NCI-H510A treated with DMSO at 0.1 percent for 48 hours (cell line): ENCODE measurements at places on chromosomes 3 and 15.

DNA sequence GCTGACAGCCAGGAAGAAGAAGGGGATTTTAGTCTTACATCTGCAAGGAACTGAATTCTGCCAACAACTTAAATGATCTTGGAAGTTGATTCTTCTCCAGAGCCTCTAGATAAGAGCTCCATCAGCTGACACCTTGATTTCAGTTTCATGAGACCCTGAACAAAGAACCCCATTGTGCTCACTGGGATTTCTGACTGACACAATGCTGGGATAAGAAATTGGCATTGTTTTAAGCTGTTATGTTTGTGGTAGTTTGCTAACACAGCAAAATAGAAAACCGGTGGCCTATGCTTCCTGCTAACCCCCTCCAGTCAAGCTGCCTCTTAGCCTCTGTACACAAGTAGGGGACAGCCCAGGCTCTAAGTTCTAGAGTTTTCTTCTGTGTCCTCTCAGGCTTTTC lies 36.2 kb downstream of the MASP1 start:
- no peak for DNase-seq

DNA sequence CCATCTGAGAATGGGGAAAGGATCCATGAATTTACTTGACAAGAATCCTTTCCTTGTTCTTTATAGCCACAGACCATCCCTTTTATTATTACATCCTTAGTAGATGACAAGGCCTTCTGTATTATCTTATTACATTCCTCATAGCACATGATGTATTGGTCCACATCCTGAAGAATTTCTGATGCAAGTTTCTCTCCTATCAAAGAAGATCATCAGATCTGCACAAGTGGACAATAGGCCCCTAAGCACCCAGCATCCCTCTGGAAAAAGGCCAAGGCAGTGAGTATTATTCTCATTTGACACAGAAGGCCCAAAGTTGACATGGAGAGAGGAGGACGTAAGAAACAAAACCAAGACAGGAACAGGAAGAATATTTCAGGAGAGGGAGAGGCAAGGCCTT lies 31.4 kb downstream of the MYL3 start:
- no peak for DNase-seq

DNA sequence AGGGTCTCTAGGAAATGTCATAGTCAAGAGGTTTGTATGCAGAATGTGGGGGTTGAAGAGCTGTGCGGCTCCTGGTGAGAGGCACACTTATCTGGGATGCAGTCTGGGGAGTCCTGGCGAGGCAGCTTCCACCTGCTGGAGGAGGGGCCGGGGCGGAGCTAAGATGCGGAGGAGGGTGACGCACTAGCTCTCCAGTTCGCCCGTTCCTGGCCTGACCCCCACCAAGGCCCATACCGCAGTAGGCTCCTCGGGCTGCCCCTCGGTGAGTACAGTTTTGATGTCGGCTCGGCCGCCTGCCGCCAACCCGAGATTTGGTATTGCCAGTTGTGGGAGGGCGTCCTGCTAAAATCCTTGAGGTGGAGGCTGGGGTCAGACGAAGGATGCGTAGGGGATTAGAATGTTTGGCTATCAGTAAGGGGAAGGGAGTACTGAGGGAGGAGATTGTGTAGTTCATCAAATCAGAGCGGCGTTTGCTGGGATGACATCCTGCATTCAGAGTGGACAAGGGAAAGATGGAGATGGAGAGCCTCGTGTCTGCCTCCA lies at the start of gene SCG5:
Gene SCG5, plus strand, starts transcription at position 194 of the 543 bp plus-strand sequence. CDS start 1,883 bp downstream, outside the sequence.
- peak; percentile 86 for DNase-seq

- peak; percentile 47 for DNase-seq
Measured at GRCh38 chr3:159830523-159831154, 158.0 kb upstream of the IL12A start.

DNA sequence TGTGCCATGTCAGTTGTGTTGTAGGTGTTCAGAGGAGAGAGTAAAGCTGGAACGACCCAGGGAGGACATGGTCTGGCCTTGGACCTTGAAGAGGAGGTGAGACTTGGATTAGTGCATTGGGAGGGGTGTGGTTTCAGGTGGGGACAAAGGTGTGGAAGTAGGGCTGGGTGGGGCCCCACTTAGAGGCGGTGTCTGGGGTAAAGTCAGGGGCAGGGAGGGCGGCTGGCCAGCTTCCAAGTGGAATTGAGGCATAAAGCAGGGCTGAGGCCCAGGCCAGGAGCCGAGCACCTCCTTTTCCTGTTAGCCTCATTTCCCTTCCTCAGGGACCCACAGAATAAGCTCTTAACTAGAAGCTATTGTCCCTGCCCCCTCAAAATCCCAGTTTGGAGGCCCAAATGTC lies 36.2 kb upstream of the FLNB start:
- DNase-seq, result no peak

DNA sequence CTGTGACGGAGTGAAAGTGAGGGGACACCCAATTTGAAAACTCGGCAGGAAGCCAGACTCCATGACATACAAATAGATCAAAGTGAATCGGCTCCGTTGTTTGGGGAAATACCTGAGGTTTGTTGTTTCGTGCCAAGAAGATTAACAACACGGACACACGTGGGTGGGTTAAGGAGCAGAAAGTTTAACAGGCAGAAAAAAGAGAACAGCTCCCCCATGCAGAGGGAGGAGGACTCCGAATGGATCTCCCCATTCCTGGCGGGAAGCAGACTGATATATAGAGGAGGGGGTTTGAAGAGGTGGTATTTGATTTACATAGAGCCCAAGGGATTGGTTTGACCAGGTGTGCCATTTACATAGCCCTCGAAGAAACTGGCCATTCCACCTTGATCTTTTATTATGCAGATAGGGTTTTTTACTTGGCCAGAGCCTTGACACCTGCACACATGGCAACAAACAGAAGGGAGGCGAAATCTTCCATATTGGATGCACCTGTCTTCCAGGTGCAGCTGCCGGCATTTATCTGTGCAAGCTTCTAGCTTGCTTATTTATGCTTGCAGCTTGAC lies 4.8 kb upstream of the SACM1L start:
- DNase-seq, result no peak

GRCh38 chr15:79478108-79478507 lies 46.0 kb downstream of the MINAR1 start:
- no peak for DNase-seq

DNA sequence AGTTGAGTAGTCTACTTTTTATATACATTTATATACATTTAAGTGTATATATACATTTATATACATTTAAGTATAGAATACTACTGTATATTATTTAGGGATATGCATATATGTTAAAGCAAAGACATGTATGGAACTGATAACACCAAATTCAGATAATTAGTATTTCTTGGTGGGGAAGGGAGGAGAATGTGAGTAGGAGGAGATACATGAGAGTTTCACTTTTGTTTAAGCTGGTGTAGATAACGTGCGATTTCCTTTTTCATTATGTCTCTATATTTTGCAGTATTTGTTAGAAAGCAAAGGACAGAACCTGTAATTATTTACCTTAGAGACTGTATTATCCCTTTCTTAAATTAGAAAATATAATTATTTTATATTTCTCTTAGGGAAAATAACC lies 16.6 kb upstream of the NIT2 start:
- no peak for DNase-seq

- DNase-seq, result no peak
Measured at GRCh38 chr3:155651489-155652218, 93.2 kb downstream of the PLCH1 start.

DNA sequence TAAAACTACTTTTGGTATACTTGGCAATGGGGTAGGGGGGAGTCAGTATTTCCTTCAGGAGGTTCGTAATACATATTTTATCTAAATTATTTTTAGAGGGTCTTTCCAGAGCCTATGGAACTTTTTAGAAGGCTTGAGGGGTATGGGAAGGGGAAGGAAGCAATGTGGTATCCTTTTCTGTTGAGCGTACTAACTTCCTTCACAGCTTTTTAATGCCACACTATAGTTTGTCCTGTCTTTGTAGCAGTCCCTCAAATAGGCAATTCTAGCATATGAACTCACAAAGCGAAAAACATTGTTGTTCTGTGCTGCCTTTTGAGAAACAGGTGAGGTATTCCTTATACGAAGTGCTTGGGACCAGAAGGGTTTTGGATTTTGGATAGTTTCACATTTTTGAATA lies 22.3 kb upstream of the P2RY13 start:
- no peak for DNase-seq

GRCh38 chr3:107025961-107026360 lies 351.3 kb upstream of the CCDC54 start:
- DNase-seq, result no peak

DNA sequence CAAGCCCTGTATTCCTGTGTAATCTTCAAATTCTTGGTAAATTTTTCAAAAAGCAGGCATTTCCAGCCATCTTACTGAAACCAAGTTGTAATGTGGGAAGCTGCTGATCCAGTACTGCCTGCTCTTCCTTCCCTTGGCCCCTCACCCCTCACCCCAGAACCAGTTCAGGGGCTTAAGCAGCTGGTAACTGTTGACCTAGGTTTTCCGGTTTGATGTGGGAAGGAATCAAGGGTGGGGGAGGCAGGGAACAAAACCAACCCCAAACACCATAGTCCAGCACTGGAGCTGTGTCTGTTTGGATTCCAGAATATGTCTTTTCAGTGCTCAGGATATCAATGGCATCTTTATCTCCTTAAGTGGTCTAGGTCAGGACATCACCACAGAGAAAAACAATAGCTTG lies 26.7 kb downstream of the SNX1 start:
- no peak for DNase-seq

DNA sequence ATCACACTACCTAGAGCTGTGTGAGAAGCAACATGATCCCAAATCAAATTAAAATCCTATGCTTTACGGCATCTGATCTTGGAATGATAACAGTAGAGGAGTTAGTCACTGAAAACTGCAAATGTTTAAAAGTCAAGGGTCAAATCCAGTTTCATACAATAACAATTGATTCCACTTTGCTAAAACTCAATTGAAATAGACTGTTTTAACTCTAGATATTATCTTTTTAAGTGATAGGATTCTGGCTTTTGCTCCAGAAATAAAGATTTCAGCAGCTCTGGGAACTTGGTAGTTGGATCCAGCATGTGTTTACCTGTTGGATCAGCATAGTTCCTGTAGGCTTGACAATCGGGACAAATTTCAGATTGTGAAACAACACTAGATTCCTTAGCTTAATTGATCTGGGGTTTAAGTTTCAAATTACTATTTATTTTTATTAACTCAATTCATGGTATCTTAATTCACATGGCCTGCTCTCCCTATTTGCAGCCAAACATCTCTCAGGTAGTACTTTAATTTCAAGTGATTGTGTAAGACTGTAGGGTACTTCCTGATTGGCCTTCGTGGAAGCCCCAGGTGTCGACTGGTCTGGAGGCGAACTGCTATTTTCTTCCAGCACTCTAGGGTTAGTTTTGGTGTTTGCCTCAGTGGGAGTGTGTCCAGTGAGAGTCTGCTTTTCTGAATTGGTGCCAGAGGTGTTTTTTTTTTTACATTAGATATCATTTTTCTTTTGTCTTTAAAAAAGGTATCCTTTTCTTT lies 16.6 kb downstream of the NFKBIZ start:
- peak; percentile 12 for DNase-seq

- no peak for DNase-seq
Measured at GRCh38 chr3:123298903-123299302, 97.2 kb downstream of the SEC22A start.

DNA sequence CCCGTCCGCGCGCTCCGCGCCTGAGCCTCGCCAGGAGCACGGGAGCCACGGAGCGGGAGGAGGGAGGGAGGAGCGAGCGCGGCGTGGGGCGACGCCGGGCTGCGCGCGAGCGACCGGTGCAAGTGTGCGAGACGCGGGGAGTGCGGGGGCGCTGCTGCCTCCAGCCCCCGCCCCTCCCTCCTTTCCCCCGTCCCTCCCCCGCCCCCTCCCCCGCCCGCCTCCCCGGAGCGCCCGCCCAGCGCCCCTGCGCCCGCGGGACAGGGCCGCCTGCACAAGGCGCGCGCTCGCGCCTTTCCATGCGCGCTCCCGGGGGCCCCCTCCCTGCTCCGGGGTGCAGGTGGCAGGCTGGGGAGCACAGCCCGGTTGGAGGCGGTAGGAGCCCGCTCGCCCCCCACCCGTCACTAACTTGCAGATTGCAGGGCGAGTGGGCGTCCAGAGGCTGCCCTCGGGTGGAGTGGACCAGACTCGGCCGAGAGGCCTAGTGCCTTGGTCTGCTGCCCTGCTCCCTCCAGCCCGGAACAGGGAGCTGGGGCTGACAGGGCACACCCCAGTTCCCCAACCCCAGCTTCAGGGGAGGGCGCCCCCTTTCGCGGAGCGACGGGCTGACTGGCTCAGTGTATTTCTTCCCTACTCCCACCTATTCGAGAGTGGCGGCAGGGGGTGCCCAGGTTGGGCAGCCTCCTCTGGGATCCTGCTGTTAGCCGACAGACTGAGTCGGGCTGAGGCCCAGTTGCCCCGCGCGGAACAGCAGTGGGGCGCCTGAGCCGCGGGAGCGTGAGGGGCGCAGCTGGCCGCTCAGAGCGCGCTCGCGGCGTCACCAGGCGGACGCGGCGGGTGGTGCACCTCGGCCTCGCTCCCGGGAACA lies at the start of gene WNT7A:
Gene WNT7A, minus strand, starts transcription at position 126 of the 865 bp plus-strand sequence. CDS start 255 bp downstream, outside the sequence.
- no peak for DNase-seq

GRCh38 chr3:177122183-177122856 lies 75.0 kb downstream of the TBL1XR1 start:
- DNase-seq, result no peak

GRCh38 chr3:106566277-106566676 lies 697.5 kb upstream of the CBLB start:
- DNase-seq, result no peak

- DNase-seq, result no peak
Measured at GRCh38 chr3:50213373-50213772, 8.3 kb downstream of the SLC38A3 start.

DNA sequence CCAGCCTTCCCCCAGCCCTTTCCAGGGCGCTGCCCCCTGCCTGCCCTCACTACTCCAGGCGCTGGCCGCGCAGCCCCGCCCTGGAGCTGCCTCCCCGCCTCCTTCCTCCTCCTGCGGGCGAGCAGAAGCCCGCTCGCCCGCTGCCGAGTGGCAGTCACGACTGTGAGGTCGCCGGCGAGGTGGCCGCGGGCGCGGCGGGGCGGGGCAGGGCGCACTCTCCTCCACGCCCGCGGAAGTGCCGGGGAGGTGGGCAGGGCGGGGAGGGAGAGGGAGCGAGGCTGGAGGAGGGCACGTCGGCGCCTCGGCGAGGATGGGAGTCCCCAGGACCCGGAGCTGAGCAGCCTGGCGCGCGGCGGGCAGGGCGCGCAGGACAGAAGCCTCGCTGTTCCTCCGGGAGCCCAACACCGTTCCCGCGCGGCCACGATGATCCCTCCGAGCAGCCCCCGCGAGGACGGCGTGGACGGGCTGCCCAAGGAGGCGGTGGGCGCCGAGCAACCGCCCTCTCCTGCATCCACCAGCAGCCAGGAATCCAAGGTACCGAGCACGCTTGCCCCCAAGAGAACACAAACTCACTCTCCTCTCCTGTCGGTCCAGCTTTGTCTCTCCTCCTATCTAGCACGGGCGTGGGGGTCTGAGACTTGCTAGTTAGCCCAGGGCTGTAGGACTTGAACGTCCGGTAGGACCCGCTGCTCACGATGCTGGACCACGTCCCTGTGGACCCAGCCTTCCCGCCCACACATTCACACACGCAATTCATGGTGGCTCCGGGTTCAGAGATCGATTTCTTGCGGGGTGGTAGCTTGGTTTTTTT lies at the start of gene STAC:
Gene STAC, plus strand, starts transcription at position 284 of the 811 bp plus-strand sequence. Its CDS starts 140 bp downstream, at position 424.
- DNase-seq, result peak; percentile 19

GRCh38 chr3:121467085-121467484 lies 78.7 kb downstream of the POLQ start:
- DNase-seq, result no peak
